ENCODE measurements at places on chromosomes 2 and 18.

DNA sequence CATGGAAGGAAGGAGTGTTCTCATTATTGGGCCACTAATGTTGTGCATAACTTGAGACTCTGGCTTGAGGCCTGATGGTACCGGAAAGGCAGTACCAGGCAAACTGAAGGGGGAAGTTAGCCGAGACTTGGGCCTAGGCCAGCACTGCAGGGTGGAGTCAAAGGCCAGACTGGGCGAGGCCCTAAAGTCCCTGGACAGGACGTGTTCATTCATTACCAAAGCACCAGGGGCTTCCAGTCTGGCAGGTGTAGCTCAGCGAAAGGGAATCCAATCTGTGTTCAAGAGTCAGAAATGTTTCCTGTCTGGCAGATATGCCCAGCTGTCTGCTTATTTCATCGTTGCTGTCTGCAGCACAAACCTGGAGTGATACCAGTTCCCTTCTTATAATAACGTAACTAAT lies 4.7 kb upstream of the ITSN2 start:
- DNase-seq: no peak

DNA sequence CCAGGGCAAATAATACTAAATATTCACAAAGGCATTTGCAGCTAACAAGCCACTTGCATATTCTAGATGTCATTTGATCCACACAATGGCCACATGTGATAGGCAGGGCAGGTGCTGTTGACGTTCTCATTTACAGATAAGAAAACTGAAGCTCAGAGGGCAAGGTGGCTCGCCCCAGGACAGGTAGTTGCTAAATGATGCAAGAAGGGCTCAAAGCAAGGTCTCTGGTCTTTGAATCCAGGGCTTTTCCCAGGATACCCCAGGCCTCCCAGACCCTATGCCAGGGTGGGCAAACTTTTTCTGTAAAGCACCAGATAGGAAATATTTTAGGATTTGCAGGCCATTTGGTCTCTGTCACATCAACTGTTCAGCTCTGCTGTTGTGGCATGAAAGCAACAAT lies 35.1 kb downstream of the LOXHD1 start:
- no peak for DNase-seq

- no peak for DNase-seq
These were observed 50.2 kb upstream of the KCNE4 start for GRCh38 chr2:223001797-223002175.

DNA sequence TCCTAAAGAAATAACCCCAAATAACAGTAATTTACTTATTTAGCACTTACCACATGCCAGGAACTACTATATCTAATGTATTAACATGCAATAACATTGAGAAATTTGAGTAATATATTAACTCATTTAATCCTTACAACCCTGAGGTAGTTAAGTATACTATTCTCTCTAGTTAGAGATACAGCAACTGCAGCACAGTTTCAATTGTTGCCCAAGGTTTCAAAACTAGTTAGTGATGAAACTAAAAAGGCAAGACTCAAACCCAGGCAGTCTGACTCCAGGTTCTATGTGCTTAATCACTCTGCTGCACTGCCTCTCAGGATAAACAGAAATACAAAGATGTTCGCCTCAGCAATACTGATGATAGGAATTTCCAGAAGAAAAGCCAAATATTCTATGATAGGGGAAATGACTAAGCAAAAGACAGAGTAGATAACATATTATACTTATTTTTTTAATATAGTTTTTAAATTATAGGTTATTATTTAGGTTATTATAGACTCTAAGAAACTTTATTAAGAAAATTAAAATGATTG lies 88.0 kb downstream of the SS18 start:
- DNase-seq: no peak

DNA sequence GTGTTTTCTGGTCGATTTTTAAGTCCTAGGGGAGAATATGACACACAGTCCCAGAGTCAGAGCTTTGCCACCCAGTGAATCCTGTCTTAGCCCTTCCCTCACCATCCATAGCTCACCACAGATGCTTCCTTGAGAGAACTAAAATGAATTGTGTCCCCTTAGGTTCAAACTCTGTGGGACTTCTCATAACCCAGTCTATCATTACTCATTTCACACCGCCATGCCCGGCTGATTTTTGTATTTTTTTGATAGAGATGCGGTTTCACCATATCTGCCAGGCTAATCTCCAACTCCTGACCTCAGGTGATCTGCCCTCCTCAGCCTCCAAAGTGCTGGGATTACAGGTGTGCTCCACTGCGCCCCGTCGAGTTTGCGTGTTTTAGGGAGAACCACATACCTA lies 66.8 kb downstream of the REL start:
- no peak for DNase-seq

DNA sequence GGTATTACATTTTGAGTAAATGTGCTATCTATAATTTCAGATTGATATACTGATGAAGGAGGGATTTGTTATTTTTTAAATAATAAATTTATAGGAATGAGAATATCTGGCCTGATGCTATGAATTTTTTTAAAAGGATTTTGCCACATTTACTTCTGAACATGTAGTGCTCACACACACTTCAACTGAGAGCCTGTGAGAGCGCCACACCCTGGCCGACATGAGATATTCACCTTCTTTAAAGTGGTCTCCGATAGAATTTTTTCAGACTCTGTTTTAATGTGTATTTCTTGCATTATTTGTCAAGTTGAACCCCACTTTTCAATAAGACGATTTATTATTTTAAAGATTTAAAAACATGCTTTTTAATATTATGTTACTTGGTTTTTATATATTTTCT lies 813.3 kb downstream of the DCC start:
- DNase-seq: no peak

GRCh38 chr2:223464071-223464470 lies 138.1 kb downstream of the SCG2 start:
- no peak for DNase-seq

Measured in fibroblast of skin of left biceps (primary cell).